ENCODE measurements at places on chromosomes 13 and 19.

GRCh38 chr13:67736646-67737420 lies 506.7 kb upstream of the PCDH9 start:
- DNase-seq, result no peak

- DNase-seq, result no peak
These were observed 28.4 kb upstream of the ZNF681 start for GRCh38 chr19:23787106-23787505.

DNA sequence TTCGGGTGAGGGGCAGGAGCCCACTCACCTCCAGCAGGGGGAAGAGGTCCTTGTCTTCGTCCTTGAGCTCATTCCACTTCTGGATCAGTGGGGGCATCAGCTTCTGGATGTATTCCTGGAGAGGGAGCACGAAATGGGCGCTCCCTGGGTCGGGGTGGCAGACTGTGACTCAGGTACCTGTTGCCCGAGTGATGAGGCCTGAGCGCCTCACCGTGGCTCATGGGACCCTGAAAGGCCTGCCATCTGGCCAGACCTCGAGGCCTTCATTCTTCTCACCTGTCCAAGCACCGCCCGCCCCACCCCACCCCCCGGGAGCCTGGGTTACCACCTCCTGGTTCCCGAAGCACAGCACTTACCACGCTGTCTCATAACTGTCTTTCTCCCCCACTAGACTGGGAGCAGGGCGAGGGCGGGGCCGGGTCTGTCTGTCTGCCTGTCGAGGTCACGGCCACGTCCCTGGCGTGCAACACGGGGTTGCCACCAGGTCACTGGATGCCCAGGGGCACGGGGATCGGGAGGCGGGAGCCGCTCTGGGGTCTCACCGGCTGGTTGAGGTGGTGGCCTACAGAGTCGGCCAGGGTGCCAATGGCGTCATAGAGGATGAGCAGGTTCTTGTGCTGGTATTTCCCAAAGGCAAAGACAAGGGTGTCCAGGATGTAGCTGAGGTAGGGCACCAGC lies 9.4 kb upstream of the FBXW9 start:
- DNase-seq, result no peak

DNA sequence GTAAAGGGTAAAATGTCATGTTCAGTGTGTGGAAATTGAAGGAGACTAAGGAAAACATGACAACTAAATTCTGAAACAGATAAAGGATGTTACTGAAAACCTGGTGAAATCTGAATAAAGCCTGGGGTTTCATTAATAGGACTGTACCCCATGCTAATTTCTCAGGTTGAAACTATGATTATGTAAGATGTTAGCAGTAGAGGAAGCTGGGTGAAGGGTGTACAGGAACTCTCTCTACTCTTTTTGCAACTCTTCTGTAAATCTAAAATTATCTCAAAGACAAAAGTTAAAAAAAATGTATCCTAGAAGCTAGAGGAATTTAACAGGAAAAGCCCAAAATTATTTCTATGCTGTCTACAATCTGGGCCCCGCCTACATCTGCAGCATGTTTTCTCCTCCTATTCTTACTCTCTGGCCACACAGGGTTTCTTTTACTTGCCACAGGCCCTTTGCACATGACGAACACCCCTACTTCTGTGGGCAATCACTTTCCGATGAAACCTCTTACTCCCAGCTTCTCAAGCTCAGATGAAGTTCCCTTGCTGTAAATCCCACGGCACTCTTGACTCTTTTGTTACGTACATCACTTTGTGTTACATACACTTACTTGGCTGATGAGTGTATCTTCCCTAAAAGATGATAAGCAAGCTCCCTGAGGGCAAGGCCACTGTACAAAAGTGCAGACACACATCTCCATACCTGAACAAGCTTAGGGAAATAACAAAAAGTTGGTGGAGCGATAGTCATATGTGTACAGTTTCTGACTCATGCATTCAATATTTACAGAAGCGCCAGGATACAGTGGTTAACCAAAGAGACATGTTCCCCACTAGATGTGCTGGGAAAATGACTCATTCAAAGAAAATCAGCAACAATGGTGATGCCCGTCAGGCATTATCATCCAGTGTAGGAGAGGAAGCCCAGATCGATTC lies 32.6 kb downstream of the RUBCNL start:
- DNase-seq, result no peak

GRCh38 chr13:94170145-94170571 lies 309.3 kb downstream of the DCT start:
- no peak for DNase-seq

DNA sequence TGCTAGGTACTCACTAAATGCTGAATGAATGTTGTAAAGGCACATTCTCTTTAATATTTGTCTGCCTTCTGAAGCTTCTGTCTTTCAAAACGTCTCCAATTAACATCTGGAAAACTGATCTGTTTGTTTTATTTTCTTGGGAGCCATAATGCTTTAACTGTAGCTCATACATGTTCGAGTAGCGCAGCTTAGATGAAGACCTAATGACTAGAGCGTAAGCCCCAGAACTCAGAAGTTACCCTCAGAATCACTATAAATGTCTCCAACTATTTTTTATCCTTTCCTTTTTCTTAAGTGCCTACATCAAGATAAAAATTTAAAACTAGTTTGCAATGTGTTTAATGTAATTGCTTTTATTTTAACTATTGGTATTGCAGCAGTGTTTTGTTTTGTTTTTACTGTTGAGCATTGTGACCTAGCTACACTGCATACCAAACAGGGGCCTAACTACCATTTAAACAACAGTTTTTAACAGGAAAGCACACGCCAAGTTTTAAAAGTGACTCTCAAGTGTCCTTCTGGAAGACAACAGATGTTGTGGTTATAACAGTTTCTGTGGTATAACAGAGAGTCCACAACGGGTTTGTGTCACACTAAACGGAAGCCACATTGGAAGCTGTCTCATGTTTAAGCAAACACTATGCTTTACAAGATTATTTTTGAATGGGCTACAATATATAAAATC lies 42.0 kb downstream of the MRPL57 start:
- DNase-seq, result no peak

DNA sequence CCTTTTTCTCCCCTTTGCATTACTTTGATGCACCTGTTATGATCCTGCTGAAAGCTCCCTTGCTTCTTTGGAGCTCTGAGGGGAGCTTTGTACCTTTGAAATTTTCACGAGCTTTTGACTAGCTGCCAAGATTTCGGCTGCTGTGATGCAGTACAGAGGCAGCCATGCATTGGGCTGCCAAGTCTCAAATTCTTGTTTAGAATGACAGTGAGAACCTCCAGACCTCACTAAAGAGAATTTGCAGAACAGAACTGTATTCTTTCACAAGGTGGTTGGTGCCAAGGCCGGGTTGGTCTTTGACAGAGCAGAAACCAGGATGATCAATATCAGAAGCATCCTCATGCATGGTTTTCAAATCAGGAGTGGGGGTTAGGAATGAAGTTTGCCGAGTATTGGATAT lies 414.8 kb downstream of the GPC5 start:
- DNase-seq, result no peak

All from stimulated activated CD4-positive, alpha-beta T cell treated with anti-CD3 and anti-CD28 coated beads, Interleukin-1b, Interleukin-23, amount 100 ng/mL, for 4 hours (primary cell).